Activated naive CD4-positive, alpha-beta T cell treated with anti-CD3 and anti-CD28 coated beads, Interleukin-2, amount 10 ng/mL, durations not matched to agents 7 days and 5 days (primary cell): ENCODE measurements at places on chromosomes 1 and 21.
A peak's percentile ranks its signal among the peaks of the same experiment; 100 is the strongest.

DNA sequence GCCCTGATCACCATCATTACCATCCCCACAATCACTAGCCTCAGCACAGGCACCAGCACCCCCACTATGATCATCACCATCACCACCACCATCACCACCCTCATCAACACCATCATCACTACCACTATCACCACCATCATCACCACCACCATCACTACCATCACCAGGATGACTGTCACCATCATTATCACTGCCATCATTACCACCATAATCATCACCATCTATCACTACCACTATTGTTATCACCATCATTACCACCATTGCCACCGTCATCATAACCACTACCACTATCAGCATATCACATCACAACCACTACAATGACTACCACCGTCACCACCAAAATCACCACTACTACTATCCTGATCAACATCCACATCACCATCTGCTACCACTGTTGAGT, 57.3 kb upstream of the CASZ1 start:
- no peak for DNase-seq

- peak; percentile 44 for DNase-seq
Measured at GRCh38 chr1:67832737-67833601, at the start of gene GNG12. TSS of gene GNG12 (minus strand) at chr1:67833467. CDS start at chr1:67707686, 125,781 bp downstream.

DNA sequence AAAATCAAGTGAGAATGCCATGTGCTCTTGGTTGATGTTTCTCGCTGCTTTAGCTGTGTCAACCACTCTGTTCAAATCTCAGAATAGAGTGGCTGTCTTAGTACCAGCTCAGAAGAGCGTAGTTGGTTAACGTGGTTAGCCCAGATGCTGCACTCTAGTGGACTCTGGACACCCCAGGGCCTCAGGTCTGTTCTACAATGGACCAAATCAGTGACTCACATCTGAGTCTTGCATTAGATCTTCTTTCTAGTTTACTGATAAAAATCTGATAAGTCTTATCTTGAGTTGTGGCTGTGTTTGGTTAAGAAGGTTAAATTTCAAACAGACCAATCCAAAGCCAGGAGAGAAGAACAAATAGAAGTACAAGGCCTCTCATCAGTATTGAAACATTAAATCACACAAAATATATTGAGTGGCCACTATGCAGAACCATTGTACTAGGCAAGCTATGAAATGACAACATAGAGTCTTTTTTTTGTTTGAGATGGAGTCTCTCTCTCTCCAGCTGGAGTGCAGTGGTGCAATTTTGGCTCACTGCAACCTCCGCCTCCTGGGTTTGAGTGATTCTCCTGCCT, 104.1 kb downstream of the NR5A2 start:
- no peak for DNase-seq

DNA sequence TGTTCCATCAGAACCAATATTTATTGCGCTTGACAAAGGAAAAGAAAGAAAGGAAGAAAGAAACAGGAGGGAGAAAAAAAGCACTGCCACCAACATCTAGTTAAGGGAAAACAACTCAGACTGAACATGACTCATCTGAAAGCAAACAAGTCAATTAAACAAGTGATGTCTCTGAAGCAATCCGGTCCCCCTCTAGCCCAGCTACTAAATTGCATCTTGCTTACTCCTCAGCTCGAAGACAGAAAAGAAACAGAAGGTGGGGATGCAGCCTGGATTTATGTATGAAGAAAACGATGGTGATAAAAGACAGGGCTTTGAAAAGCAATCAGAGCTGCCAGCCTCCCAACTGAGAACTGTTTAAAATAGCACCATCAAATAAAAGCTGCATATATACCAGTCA, 188.2 kb downstream of the OMA1 start:
- no peak for DNase-seq

- no peak for DNase-seq
Measured at GRCh38 chr1:155531624-155532023, 31.0 kb downstream of the ASH1L start.

DNA sequence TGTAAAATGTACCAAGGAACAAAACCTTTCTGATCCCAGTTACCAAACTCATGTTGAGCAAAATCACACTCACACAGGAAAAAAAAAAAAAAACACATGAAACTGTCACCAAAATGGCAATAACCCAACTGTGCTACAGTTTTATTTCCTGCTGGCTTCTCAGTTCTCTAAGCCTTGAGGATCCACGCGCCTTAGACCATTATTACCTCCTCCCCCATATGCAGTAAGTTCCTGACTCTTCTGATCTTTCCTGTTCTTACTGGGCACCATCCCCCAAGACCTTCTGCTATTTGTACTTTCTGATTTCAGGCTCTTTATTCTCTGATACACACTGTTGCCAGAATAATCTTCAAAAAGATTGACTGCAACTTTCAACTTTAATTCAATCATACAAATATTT, 79.6 kb downstream of the SLC45A1 start:
- DNase-seq, result no peak

DNA sequence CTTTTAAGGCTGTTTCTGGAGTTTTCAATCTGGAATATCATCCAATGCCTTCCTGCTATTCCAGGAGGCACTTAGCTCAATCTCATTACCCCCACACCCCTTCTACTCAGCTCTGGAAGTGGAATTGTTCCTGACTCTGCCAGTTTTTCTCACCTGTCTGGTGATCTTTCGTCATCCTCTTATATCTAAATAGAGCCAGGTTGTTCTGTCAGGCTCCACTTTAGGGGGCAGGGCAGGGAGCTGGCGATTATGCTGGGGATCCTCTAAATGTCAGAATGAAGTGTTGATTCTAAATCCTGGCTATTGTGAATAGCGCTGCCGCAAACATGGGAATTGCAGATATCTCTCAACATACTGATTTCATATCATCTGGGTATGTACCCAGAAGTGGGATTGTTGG, 63.6 kb upstream of the ETV3 start:
- no peak for DNase-seq

GRCh38 chr21:34260277-34261008, 103.4 kb upstream of the KCNE2 start:
- no peak for DNase-seq

DNA sequence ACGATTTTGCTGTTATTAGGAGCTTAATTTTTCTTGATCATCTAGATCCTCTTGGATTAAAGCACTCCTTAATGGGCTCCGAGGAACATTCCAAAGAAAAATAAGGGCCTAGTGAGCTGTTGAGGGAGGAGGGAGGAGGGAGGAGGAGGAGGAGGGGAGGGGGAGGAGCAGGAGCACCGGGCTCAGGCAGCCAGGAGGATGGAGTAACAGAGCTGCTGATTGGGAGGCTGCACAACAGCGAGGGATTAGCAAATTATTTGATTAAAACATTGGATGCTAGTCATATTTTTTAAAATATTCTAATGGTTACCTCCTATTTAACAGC, 302.1 kb upstream of the RRP15 start:
- no peak for DNase-seq

DNA sequence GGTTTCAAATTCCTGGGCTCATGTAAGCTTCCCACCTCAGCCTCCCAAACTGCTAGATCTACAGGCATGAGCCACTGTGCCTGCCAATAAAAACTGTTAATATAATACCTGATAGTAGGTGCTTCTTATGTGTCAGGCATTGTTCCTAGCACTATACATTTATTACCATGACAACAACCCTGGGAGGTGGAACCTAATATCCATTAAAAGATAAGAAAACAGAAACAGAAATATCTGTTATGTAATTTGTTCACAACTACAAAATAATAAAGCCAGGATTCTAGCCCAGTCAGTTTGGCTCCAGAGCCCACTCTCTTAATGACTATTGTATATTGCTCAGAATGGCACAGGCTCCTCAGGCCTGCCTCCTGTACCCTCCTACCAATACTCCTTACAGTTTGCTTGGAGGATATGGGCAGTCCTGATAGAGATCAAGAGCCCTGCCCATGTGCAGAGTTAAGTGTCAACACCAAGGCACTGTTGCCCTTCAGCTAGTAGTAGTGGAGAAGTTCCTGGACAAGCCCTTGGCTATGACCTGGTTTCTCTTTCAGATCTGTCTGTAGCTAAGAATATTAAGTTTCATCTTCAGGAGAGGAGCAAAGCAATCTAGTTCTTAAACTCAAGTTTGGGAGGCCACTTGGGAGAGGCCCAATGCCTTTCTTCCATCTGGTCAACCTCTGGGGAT, 22.4 kb downstream of the RPL5 start:
- DNase-seq, result no peak

GRCh38 chr1:24803987-24804530, 58.8 kb downstream of the CLIC4 start:
- no peak for DNase-seq

GRCh38 chr1:234629026-234629425, 19.0 kb upstream of the IRF2BP2 start:
- no peak for DNase-seq

GRCh38 chr1:54001591-54001990, 16.4 kb downstream of the LDLRAD1 start:
- DNase-seq, result no peak

DNA sequence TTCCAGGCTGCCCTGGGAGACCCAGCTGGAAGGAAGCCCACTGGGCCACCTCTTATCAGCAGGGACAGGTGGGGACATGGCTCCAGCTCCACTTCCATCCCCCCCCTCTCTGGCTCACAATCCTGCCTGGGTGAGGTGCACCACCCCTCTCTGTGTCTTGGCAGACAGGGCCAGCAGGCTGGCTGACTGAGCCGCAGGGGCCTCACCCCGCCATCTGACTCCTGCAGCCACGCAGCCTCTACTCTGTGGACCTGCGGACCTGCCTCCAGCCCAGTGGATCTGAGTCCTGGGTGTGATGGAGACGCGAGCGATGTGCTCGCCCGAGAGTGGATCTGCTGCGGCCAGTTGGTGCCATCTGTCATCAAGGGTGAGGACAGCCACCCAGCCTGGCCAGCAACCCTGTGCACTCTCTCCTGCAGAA, 30.1 kb downstream of the RCC2 start:
- no peak for DNase-seq

GRCh38 chr21:21213297-21213696, 215.1 kb downstream of the NCAM2 start:
- DNase-seq, result no peak

- DNase-seq, result peak; percentile 49
Measured at GRCh38 chr1:151511636-151512215, 539 bp downstream of the CGN start.

DNA sequence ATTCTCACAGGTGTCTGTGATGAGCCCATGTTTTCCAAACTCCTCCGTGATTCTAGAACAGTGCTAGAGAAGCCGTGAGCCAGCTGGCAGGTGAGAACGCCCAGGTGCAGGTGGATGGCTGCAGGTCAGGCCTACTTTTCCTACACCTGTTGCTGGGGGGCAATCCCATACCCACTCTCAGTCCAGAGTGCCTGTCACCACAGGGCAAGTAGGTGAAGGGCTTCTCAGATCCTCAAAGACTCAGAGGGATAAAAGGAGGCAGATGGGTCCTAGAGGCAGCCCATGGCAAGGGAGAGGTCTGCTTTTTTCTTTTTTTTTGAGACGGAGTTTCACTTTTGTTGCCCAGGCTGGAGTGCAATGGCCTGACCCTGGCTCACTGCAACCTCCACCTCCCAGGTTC, 50.7 kb upstream of the H6PD start:
- DNase-seq, result no peak

GRCh38 chr1:17140279-17140678, 21.0 kb upstream of the PADI2 start:
- no peak for DNase-seq

DNA sequence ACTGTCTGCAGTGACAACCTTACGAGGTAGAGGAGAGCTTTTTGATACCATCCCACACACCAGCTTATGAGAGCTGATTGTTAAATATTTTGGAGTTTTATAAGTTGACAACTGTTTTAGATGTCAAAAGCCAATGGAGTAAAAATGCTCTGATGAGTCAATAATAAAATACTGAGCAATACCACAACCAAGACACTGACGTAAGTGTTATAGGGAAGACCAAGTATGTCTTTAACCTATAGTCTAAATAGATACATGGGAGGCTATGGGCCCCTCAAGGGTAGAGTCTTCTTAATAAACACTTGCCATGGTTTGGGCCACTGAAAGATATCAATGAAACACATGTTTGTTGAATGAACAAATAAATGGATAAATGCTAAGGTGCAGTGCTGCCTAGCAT, 49.2 kb downstream of the DUSP10 start:
- no peak for DNase-seq

DNA sequence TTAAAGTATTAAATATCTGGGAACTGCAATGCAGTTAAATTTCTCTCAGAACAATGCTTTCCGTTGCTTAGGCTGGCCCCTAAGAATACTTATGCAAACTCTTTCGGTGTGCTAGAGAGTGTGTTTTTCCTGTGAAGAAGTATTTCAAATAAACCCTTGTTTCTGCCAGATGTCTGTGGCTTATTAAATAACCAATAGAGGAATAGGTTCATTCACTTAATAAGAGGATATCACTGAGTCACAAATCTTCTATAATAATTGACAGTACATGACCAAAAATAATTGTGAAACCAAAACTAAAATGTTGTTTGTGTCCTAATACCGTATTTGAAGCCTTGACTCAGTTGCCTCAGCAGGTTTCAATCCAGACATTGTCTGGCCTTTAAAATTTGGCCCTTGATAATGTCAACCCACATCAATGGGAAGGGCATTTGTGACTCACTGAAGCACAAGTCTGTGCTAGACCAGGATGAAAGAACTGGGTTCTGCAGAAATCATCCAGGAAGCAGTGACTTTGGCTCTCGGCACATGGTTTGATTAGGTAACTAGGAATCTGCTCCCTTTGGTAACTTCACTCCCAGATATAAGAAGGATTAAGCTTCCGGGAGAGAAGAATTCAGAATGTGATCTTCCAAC, 104.2 kb upstream of the BARHL2 start:
- no peak for DNase-seq

GRCh38 chr1:168555508-168556046, 11.8 kb upstream of the XCL2 start:
- no peak for DNase-seq

GRCh38 chr1:30382496-30382895, 340.9 kb downstream of the MATN1 start:
- DNase-seq, result peak; percentile 6
